ENCODE measurements at places on chromosomes 13 and 19.

GRCh38 chr19:14480700-14481079 is 5.5 kb upstream of the PTGER1 start:
- peaks cover 13% of the 10 kb centered on the region for H3K36me3 ChIP-seq
- H3K27me3 ChIP-seq, result no peaks in the 10 kb centered on the region
- DNase-seq, result peak; percentile 26
- H3K27ac ChIP-seq, result no peak overlapping the region
- H3K4me1 ChIP-seq, result peaks cover 32% of the 10 kb centered on the region
- no peak overlapping the region for H3K4me3 ChIP-seq

- H3K27me3 ChIP-seq, result peaks cover 25% of the 10 kb centered on the region
- DNase-seq, result no peak
- H3K36me3 ChIP-seq, result no peaks in the 10 kb centered on the region
- no peak overlapping the region for H3K27ac ChIP-seq
These were observed 5.5 kb downstream of the HRC start for GRCh38 chr19:49149652-49150105.

- H3K27ac ChIP-seq, result peak overlapping the region; percentile 27
- H3K4me3 ChIP-seq, result no peak overlapping the region
- H3K36me3 ChIP-seq, result no peaks in the 10 kb centered on the region
- H3K4me1 ChIP-seq, result peaks cover 41% of the 10 kb centered on the region
- peak; percentile 72 for DNase-seq
- peaks cover 50% of the 10 kb centered on the region for H3K27me3 ChIP-seq
These were observed 10.0 kb downstream of the DPF1 start for GRCh38 chr19:38213911-38214625.

- H3K36me3 ChIP-seq, result no peaks in the 10 kb centered on the region
- H3K27me3 ChIP-seq, result no peaks in the 10 kb centered on the region
- DNase-seq, result no peak
These were observed 7.4 kb downstream of the LRFN3 start for GRCh38 chr19:35943321-35944301.

GRCh38 chr13:79541426-79542049 is 60.6 kb downstream of the NDFIP2 start:
- no peaks in the 10 kb centered on the region for H3K4me1 ChIP-seq
- H3K4me3 ChIP-seq, result no peak overlapping the region
- H3K27me3 ChIP-seq, result no peaks in the 10 kb centered on the region
- peak; percentile 83 for DNase-seq

DNA sequence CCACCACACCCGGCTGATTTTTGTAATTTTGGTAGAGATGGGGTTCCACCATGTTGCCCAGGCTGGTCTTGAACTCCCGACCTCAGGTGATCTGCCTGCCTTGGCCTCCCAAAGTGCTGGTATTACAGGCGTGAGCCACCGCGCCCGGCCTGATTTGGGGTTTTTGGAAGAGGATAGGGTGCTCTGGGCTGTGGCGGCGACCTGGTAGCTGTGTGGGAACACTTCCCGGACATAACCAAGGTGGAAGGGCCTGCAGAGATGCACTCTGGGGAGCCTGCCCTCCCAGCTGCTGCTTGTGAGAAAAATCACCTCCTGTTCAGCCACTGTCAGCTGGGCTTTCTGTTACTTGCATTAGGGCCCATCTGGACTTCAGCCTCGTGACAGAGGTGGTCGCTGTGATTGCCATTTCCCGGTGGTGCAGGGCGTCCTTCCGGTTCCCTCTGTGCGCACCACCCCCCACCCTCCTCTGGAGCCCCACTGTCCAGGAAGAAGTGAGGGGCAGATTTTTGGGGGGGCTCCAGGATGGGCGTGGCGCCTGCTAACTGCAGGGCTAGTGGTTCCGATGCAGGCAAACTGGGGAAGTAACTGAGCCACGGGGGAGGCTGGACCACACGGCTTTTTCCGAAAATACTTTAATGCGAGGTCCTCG is 7.5 kb downstream of the IL4I1 start:
- H3K27me3 ChIP-seq, result no peaks in the 10 kb centered on the region
- no peak overlapping the region for H3K27ac ChIP-seq
- no peak for DNase-seq
- H3K4me1 ChIP-seq, result peaks cover 13% of the 10 kb centered on the region
- peaks cover 8% of the 10 kb centered on the region for H3K36me3 ChIP-seq

DNA sequence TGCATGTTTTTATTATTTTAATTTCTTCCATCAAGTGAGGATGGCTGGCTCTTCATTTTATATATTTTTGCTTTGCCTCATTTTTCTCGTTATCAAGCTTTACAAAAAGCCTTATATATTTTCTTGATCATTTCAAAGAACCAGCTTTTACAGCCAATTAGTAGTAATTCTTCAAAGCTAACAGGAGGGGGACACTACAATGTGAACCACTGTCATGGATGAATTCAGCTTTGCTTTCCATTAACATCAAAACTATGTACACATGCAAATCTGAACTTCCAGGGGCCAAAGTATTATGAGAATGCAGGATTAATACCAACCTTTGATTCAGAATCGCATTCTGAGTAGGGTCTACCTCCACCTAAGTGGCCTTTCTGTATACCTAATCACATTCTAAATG is 11.1 kb downstream of the UQCRFS1 start:
- DNase-seq, result no peak
- no peaks in the 10 kb centered on the region for H3K27me3 ChIP-seq
- no peaks in the 10 kb centered on the region for H3K4me1 ChIP-seq
- no peak overlapping the region for H3K4me3 ChIP-seq
- no peak overlapping the region for H3K27ac ChIP-seq

DNA sequence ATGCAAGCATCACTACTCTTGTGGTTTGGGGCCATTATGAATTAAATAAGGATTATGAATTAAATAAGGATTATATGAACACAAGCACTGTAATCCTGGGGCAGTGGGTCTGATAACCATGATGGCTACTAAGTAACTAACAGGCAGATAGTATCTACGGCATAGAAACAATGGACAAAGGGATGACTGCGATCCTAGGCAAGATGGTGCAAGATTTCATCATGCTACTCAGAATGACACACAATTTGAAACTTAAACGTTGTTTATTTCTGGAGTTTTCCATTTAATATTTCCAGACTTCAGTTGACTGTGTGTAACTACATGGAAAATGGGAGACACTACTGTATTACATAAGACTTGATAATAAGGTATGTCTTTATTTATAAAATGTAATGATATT is 15.1 kb downstream of the KCNRG start:
- H3K27me3 ChIP-seq, result no peaks in the 10 kb centered on the region
- H3K4me1 ChIP-seq, result no peaks in the 10 kb centered on the region
- no peak for DNase-seq
- no peak overlapping the region for H3K27ac ChIP-seq

- no peaks in the 10 kb centered on the region for H3K4me1 ChIP-seq
- DNase-seq, result no peak
- no peaks in the 10 kb centered on the region for H3K27me3 ChIP-seq
- H3K4me3 ChIP-seq, result no peak overlapping the region
- no peak overlapping the region for H3K27ac ChIP-seq
- H3K36me3 ChIP-seq, result no peaks in the 10 kb centered on the region
These were observed 98.3 kb downstream of the SLITRK6 start for GRCh38 chr13:85700906-85701305.

DNA sequence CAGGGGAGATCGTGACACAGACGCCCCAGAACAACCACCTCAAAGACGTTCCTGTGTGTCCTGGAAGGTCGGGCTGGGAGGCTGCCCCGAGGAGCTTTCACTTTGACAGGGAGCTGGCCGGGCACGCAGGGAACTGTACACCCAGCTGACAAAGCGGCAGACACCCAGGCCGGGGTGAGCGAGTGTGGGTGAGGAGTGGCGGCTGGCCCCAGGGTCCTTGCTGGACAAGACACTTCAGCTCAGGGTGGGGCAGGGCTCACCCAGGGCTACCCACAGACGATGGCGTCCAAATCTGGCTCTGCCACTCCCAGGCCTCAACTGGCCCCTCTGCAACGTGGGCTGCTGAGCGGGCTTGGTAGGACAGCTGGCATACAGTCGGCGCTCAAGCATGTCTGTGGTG is 2.0 kb downstream of the FGF22 start:
- no peaks in the 10 kb centered on the region for H3K27me3 ChIP-seq
- no peak overlapping the region for H3K27ac ChIP-seq
- peaks cover 5% of the 10 kb centered on the region for H3K36me3 ChIP-seq
- DNase-seq, result no peak
- peaks cover 17% of the 10 kb centered on the region for H3K4me1 ChIP-seq
- H3K4me3 ChIP-seq, result no peak overlapping the region

- H3K4me3 ChIP-seq, result no peak overlapping the region
- DNase-seq, result no peak
- H3K27me3 ChIP-seq, result no peaks in the 10 kb centered on the region
- no peak overlapping the region for H3K27ac ChIP-seq
These were observed 62.2 kb downstream of the RASA3 start for GRCh38 chr13:114070098-114070799.

GRCh38 chr13:73808318-73808717 is 325.9 kb downstream of the KLF12 start:
- no peak overlapping the region for H3K27ac ChIP-seq
- H3K36me3 ChIP-seq, result peaks cover 12% of the 10 kb centered on the region
- no peak overlapping the region for H3K4me3 ChIP-seq
- DNase-seq, result no peak
- H3K4me1 ChIP-seq, result peaks cover 3% of the 10 kb centered on the region

- peak; percentile 70 for DNase-seq
- H3K4me3 ChIP-seq, result no peak overlapping the region
- peaks cover 28% of the 10 kb centered on the region for H3K27me3 ChIP-seq
- no peak overlapping the region for H3K27ac ChIP-seq
These were observed 3.4 kb downstream of the PRR36 start for GRCh38 chr19:7870571-7871436.

DNA sequence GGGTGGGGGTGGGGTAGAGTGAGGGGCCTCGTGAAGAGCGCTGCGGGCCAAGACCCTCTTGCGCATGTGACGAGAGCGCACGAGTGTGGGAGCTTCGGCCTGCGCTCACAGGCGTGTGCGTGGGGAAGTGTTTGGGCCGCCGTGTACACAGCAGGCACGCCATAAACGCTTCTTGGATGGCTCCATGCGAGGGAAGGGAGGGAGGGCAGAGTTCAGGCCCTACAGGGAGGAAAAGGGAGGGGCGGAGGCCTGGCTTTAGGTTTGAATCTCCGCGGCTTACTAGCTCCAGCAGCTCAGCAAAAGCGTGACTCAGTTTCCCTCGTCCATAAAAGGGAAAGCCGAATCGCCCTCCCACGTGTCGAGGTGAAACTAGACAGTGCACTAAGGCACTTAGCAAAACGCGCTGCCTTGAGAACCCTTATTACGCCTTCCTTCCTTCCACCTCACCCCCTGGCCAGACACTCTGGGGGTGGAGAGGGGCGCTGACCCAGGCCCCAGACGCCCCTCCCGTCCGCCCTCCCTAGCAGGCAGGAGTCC is 12.5 kb downstream of the GADD45B start:
- H3K4me3 ChIP-seq, result no peak overlapping the region
- peaks cover 31% of the 10 kb centered on the region for H3K4me1 ChIP-seq
- no peaks in the 10 kb centered on the region for H3K36me3 ChIP-seq
- no peak overlapping the region for H3K27ac ChIP-seq
- H3K27me3 ChIP-seq, result peaks cover 27% of the 10 kb centered on the region

DNA sequence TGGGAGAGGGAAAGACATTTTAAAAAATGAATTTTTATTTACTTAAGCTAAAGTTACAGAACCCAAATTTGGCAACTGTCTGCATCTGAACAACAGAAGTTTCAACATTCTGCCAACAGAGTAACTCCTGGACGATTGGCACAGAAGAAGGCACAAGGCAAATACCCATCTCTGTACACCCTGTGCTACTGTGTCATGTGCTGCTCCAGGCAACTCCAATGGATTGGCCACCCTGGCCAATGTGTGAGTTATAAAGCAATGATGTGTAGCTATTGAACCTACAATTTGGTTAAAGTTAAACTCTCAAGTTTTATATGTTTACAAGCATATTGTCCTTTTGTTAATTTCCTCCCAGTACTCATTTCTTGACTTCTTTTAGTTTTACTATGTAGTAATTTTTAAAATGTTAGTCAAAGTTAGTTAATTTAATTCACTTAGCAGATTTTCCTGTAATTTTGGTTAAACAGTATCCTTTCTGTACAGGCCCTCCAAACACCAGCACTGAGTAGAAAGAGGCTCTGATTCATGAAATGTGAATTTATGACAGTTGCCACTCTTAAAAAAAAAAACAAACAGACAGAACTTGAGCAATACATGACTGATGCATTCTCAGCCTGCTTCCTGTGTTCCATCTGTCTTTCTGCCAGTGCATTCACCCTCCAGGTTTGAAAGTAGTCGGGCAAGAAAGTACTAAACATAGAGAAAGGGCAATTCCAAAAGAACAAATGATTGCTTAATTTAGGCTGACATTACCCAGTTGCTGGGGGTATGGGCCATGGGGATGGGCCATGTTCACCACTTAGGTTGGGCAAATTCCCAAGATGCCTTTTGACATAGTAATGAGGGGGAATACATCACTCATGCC is 5.9 kb downstream of the STARD13 start:
- DNase-seq, result no peak
- H3K4me3 ChIP-seq, result no peak overlapping the region
- no peaks in the 10 kb centered on the region for H3K4me1 ChIP-seq
- H3K27me3 ChIP-seq, result no peaks in the 10 kb centered on the region

DNA sequence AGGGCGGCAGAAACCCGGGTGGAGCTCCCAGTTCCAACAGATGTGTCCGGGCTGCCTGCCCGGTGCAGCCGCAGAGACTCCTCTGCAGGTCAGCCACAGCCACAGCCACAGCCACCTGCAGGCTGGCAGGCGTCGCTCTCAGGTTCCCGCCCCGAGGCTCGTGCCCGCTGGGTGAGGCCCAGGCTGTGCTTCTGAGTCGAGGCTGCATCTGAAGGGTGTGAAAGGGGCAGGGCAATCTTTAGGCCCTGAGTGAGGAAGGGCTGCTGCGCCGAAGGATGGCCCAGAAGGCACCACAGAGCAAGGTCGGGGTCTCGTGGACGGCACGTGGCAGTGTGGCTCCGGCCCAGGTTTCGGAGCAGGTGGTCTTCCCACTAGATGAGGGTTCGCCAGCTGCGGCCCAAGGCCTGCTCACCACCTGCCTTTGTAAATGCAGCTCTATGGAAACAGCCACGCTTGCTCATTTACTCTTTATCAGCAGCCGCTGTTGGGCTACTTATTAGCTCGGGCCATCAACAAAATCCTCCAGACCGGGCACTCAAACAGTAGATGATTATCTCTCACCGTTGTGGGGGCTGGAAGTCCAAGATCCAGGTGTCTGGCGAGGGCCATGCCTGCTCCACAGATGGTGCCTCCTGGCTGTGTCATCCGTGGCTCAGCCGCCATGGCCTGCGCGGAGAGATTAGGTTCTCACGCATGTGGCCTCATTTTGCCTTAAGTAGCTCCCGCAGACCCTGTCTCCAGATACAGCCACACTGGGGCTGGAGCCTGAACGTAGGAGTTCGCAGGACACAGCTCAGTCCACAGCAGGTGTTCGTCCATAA is 40.3 kb upstream of the TFDP1 start:
- H3K4me1 ChIP-seq, result no peaks in the 10 kb centered on the region
- H3K27me3 ChIP-seq, result no peaks in the 10 kb centered on the region
- H3K36me3 ChIP-seq, result peaks cover 13% of the 10 kb centered on the region
- no peak overlapping the region for H3K4me3 ChIP-seq
- H3K27ac ChIP-seq, result no peak overlapping the region
- DNase-seq, result no peak

DNA sequence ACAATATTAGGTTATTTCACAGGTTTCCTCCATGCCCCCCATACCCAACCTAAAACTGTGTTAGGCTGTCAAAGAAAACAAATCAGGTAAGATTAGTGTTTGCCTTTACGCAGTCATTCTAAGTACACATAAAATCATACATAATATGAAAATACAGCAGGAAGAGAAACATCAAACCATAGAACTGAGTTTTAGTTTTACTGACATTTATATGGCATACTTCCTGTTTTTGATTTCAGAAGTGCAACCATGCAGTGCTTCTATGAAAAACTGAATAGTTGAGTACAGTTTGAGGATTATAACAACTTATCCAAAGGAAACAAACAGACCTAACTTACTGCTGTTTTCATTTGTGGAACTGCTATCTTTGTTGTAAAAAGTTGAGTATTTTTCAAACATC is 91.3 kb downstream of the KCNRG start:
- no peaks in the 10 kb centered on the region for H3K27me3 ChIP-seq
- peak overlapping the region; percentile 74 for H3K27ac ChIP-seq
- H3K36me3 ChIP-seq, result no peaks in the 10 kb centered on the region
- no peak for DNase-seq
- no peak overlapping the region for H3K4me3 ChIP-seq

All from natural killer cell (primary cell).